ENCODE measurements at places on chromosomes 1 and 21.

DNA sequence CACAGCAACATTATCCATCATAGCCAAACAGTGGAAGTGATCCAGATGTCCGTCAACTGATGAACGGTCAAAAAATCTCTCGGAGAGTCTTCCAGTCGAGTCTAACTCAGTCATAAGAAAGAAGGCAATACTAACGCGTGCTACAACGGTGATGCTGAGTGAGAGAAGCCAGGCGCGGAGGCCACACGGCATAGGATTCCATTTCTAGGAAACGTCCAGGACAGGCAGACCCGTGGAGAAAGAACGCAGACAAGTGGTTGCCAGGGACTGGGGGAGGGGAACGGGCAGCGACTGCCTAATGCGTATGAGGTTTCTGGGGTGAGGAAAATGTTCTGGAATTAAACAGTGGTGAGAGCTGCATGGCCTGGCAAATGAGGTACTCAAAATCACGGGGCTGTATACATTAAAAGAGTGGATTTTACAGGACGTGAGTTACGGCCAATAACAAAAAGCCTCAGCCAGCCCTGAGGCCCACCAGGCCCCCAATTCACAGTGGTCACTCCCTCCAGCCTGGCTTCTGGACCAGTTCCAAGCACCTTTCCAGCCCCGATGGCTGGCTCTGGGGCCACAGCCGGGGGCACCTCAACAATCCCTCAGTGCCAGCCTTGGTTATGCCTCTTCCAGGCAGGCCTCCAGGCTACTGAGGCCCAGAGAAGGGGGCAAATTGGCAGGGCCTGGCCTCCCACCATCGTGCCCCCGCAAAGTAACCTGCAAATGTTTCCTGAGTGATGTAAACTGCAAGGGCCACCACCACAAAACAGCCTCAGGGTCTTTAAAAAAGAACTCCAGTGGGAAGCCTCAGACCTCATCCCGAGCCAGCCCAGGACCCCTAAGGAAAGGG, 3.4 kb downstream of the WNT9A start:
- DNase-seq = no peak

GRCh38 chr1:67214420-67215174, 48.3 kb downstream of the IL23R start:
- DNase-seq = no peak

GRCh38 chr1:9438431-9439073, 100.7 kb upstream of the SLC25A33 start:
- peak; percentile 87 for DNase-seq

DNA sequence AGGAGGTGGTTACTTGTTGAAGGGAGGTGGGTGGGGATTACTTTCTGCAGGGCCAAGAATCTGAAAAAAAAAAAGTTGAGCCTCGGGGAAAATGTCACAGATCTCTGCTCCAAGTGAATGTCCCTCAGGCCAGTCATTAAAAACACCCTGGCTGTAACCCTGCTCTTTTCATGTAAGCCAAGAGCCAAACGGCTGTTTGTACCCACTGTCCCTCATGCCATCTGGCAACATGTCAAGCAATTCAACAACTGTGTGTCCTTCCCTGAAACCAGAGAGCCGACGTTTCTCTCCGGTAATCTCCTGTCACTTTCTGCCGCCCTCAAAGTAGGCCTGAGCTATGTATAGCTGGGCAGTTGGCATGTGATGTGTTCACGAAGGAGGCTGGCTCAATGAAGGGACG, 14.7 kb downstream of the CASQ2 start:
- DNase-seq = no peak

- no peak for DNase-seq
Observed at GRCh38 chr1:216346526-216346925, 76.7 kb downstream of the USH2A start.

DNA sequence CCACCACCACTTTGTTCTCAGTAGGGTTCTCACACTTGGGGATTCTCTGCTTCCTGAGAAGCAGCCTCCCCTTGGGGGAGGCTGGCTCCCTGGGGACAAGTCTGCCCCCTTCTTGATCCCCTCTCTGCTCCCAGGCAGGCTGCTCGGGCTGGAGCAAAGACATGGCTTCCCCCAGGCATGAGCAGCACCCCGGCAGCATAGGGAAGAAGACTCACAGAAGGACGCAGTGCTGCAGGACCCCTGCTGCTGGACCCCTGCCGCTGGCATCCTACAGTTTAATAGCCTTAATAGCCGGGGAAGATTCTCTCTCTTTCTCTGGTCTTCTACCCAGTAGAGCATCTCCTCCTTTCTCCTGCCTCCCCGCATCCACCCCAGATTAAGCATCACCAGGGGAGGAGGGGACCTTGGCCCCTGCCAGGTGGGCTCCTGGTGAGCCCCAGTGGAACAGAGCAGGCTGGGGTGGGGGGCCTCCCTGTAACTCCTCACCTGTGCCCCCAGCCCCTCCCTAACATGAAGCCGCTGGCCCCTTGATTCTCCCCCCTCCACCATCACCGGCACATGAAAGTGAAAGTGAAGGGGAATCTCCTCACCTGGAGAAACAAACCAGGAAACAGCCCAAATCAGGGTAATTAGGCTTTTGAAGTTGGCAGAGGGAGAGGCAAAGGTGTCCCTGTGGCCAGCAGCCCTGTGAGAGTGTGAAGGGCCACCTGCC, 2.5 kb downstream of the WNT3A start:
- DNase-seq = peak; percentile 1
